ENCODE measurements at places on chromosomes 12 and 14.

GRCh38 chr12:121111684-121112083 is 21.0 kb upstream of the P2RX7 start:
- no peak for DNase-seq

GRCh38 chr14:70803321-70804310 is 5.7 kb downstream of the MAP3K9 start:
- no peak for DNase-seq

- DNase-seq, result no peak
Measured at GRCh38 chr12:70254846-70255245, 11.6 kb downstream of the CNOT2 start.

GRCh38 chr14:67673451-67673850 is 981 bp downstream of the VTI1B start:
- no peak for DNase-seq

DNA sequence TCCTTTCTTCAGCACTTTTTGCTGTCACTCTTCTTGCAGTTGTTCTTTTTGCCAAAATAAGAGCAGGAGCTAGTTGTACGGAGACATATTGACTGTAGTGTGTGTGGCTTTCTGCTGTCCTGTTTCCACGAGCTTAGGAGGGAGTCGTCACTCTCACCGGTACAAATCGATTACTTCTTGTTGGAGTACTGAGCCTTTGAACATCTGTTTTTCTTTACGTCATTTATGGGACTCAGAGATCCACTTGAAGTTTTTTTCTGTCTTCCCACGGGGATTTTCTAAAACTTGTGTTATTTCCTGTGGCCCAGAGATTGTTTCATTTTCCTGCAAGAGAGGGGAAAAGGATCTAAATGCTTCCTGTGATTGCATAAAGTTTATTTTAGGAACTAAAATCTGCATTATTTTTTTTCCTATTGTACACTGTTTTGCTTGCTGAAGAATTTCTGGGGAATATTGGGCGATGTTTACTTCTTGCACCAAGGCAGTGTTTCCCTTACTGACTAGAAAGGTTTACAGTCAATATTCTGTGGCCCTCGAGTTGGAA is 199.8 kb upstream of the ARHGAP5 start:
- DNase-seq, result no peak

- no peak for DNase-seq
Measured at GRCh38 chr12:85156569-85156968, 120.4 kb downstream of the LRRIQ1 start.

GRCh38 chr14:22561661-22562579 is 27.1 kb downstream of the DAD1 start:
- DNase-seq, result no peak

DNA sequence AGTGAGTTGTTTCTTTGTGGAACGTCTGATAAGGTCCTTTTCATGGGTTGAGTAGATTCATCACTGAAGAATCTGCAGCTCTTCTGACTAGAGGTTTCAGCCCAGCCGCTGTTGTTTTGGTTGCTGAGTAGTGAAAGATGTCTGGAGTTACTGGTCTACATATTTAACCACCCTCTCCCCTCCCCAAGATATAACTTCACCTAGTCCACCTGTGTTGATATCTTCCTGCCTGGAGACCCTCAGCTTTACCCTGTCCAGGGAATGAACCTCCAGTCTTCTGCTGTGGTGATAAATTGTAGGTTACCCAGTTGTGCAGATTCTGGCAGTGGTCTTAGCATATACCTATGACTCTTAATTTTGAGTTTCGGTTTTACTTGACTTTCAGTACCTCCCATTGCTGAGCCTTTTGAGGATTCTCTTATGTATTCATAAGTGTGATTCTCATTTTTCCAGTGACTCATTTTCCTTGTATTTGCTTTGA is 62.9 kb downstream of the CCDC91 start:
- no peak for DNase-seq

DNA sequence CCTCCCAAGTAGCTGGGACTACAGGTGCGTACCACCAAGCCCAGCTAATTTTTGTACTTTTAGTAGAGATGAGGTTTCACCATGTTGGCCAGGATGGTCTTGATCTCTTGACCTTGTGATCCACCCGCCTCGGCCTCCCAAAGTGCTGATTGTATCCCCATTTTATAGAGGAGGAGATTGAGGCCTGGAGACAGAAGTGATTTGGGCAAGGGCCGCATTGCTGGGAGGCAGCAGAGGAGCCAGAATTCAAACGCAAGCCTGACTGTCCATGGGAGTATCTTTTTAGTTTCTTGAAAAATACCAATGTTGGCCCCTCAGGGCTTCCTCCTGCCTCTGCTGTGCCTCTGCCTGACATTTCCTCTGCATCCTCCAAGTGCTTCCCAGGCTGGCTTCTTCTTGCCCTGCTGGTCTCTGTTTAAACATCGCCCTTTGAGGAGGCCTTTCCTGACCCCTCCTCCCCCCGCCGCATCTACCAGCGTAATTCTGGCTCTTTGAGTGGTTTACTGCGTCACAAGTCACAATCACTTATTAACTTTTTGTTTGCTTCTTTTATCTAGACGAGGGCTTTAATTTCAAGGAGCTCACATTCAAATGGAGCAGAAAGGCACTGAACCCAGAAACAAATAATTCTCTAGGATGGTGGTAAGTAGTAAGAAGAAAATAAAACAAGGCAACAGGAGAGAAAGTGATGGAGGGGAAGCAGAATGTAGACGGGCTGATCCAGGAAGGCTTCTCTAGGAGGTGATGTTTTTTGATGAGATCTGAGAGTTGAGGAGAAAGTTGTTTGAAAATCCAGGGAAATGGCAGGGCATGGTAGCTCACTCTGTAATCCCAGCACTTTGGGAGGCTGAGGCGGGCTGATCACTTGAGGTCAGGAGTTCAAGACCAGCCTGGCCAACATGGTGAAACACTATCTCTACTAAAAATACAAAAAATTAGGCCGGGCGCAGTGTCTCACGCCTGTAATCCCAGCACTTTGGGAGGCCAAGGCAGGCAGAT is 91.0 kb upstream of the MED13L start:
- DNase-seq, result no peak

DNA sequence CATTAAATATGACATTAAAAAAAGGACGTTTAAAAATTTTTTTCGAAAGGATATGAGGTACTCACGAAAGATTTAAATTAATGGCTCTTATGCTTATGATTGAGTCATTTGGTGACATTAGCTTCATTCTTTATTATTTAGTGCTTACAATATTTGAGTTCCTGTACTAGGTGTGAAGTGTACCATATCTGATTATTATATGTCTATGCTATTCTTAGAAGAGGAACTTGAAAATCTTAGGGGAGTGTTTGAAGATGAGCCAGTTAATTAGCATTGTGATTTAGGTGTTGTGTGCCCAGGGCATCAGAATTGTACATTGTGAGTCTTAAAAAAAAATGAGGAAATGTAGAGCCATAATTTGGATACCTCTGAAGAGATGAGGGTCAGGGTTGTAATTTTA is 118.6 kb downstream of the FUT8 start:
- no peak for DNase-seq

GRCh38 chr12:57240066-57240921 is 10.7 kb downstream of the STAC3 start:
- peak; percentile 84 for DNase-seq

DNA sequence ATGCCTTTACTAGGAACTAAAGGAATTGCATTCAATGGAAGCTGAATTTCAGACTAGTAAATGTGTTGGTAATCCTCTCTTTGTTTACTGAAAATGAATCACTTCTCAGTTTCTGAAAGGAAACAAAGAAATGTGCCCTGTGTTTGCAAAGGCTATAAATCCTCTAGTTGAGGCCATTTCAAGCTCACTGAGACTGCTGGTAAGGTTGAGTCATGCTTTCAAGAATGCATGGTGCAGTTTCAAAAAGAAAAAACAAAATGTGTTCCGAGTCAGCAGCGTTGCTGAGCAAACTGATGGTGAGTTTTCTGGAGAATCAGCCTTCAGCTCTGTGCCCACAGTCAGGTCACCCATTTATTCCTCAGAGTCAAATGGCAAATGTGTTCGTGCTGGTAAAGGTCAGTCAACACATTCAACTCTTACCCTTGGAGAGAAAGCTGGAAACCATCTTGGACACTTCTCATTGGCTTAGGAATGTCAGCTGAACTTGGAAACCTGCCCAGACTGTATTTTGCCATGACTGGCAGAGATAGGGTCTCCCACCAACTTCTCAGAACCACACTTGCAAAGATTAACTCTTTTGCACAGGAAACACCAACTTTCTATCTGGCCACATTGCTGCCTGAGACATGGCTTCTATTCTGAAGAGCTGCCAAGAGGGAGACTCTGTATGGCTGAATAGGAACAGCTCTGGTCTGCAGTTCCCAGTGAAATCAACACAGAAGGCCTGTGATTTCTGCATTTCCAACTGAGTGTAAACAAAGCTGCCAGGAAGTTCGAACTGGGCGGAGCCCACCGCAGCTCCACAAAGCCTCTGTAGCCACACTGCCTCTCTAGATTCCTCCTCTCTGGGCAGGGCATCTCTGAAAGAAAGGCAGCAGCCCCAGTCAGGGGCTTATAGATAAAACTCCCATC is 484.4 kb downstream of the ATP23 start:
- peak; percentile 67 for DNase-seq

DNA sequence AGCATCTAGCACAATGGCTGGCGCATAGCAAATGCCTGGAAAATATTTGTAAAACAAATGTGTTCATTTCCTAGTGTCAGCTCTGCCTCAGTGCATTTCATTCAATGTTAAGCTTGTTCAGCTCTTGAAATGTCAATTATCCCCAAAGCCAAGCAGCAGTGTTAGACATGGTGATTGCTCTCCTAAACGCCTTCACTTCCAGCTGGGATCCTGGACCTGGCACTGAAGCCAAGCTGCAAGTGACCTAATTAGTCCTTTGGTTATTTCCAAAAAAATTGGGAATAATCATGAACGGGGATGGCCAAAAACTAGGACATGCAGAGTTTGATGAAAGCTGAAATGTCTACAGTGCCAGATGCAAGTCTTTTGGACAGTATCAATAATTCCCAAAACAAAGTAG is 54.9 kb upstream of the MDGA2 start:
- DNase-seq, result peak; percentile 48

DNA sequence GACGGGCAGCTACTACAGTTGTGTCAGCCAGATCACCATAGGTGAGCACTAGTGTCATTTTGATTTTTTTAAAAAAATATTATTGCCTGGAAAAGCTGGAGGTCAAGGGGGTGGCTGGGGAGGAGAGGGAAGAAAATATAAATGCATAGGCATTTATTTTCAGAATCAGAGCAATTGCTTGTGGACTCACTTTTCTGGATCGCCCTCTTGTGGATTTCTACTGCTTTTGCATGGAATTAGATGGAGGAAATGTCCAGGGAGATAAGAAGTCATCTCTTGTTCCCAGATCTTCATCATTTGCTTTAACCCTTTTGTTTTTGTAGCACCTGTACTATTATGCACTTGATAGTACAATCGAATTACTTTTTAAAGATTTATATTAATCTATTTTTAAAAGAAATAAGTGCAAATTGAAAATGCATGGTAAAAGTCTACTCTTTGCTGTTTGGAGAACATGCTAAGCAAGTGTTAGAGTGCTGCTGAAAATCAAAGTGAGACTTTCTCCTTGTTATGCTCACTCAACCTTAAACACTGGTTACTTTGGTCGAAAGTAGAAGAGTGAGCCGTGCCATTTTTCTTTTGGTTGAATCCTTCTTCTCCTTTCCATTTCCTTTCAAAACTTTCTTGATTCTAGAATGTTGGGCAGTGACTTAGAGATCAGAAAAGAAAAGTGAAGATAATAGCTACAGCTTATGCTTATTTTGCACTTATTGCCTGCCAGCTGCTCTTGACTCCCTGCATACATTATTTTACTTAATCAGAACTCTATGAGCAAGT is 60.6 kb upstream of the ANO4 start:
- peak; percentile 50 for DNase-seq

- no peak for DNase-seq
Measured at GRCh38 chr12:76692846-76693245, 71.1 kb upstream of the ZDHHC17 start.

- DNase-seq, result no peak
Measured at GRCh38 chr14:61121355-61121787, 140.3 kb downstream of the SLC38A6 start.

- DNase-seq, result no peak
Measured at GRCh38 chr14:101622251-101623076, 61.2 kb downstream of the DIO3 start.

GRCh38 chr12:57057067-57057751 is 7.3 kb upstream of the MYO1A start:
- no peak for DNase-seq

DNA sequence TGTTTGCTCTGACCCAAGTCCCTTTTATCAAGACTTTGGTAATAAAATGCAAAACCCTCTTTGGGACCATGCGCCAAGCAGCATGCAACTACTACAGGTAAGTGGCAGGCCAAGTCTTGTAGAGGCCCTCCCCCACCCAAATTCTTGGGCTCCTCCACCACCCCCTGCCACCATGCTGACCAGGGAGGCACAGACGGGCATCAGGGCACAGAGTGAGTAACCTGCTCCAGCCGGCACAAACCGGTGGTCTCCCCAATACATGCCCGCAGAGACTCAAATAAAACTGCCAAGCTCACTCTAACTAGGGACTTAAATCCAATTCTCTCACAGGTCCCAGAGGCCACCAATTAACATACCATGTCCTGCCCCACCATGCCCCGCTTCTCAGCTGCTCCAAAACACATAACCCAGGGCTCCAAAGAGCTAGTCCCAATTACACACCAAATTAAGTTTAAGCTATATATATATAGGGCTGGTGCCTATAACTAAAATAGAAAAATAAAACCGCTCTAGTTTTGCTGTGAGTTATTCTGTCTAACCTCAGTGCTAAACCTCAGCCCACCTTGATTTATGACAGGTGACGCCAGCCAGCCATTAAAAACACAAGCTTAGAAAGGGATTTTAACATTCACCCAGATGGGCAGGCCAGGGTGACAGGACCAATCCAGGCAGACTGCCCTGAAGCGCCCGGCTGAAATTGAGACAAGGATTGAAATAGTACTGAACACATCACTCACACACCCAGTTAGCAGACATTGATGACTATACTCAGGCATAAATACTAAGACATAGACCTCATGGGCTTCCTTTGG is 81.0 kb downstream of the CLMN start:
- no peak for DNase-seq

DNA sequence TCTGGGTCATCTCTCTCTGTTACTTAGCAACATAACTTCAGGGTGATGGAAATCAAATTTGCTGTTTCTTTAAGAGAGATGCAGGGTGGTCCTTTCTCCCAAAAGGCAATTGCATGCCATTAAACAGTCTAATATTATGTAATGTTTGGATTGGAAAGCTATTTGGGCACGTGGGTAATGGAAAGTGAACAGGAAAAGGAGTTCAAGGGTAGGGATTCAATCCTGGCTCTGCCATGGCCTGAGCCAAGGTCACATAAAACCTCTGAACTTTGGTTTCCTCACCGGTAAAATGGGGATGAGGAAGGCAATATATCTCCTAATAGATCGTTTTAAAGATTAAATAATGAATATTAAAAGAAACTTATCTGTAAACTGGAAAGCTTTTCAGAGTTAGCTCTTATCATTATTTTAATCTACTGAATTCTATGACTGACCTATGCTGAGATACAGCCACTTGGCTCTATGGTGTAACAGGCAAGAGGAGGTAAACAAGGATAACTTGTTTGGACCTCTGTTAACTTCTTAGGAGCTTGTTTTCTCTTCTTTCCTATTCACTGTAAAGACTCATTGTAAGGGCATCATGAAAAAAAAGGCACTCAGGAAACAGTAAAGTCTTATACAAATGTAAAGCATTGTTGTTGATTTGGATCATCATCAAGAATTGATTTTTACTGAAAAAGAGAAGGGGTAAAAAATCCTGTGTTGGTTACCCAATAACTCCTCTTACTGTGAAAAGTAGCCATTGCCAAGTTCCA is 55.7 kb upstream of the OVCH1 start:
- no peak for DNase-seq

GRCh38 chr12:67966560-67966959 is 22.7 kb upstream of the IFNG-AS1 start:
- DNase-seq, result no peak

- no peak for DNase-seq
Measured at GRCh38 chr12:54602661-54603060, 14.2 kb upstream of the PPP1R1A start.
